Mammary epithelial cell (primary cell): ENCODE measurements at places on chromosomes 6 and 20. TPM values are rescaled to one million over a fixed set of nuclear protein-coding genes. Genes with fewer than 3 reads are reported as not detected.
A peak's percentile ranks its signal among the peaks of the same experiment; 100 is the strongest.

- no peak for DNase-seq
These were observed 1348.5 kb downstream of the GRIK2 start for GRCh38 chr6:102742028-102742427.

- DNase-seq: no peak
These were observed 606.5 kb downstream of the HACE1 start for GRCh38 chr6:104253236-104253635.

DNA sequence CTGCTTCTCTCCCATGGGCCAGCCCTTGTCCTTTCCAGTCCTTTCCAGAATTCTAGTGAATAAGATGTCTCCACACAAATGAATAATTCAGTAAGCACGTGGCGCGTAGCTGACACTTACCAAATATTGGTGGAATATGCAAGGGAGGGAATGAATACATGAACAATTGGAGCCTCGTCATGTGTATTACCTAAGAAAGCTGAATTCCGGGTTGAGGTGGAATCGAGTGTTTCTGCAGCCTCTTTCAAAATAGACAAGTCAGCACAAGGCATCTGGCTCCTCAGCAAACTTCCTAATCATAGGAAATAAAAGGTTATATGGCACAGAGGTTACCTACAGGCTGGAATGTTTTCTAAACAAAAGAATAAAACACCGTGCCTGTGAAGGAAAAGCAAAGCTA lies 47.0 kb upstream of the NT5E start:
- peak; percentile 79 for DNase-seq

- peak; percentile 85 for DNase-seq
These were observed at the start of gene PHF3 for GRCh38 chr6:63635588-63636517. Gene PHF3, plus strand, starts transcription at chr6:63635802. Its CDS starts 10,750 bp downstream, at chr6:63646552.

DNA sequence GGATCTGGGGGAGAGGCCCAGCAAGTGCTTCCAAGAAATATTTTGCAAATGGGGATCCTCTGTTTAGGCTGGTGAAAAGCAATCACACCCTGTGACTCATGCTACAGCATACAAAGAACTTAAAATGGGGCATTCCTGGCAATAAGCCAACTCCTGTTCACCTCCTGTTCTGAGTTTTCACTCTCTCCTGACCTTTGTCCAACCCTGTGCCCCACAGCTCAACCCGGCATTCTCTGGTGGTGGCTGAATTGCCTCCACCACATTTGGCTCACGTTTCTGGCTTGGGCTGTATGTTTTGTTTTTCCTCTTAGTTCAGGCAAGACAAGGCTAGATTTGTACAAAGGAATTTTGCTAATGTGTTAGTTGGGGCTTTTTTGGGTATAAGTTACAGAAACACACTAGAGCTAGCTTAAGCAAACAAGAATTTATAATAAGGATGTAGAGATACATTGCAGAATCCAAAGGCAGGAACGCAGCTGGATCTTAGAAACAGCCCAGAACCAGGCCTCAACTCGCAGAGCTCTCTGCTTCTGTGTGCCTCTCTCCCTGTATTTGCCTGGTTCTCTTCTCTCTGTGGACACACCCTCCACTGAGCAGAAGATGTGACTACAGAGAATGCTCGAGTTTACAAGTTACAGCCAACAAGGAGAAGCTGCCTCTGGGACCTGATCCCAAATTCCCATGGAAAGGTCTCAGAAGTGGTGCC lies 9.4 kb downstream of the ABCC10 start:
- peak; percentile 88 for DNase-seq

Gene HLA-DQB2
- polyA plus RNA-seq: not detected

Gene NOTCH4
- 0.42 TPM for polyA plus RNA-seq
